Breast epithelium (tissue), 4 donors: ENCODE measurements at places on chromosomes 4 and X. TPM values are rescaled to one million over a fixed set of nuclear protein-coding genes. Genes with fewer than 3 reads are reported as not detected.

Gene HPGDS
- 7.5 TPM for total RNA-seq

Gene GPR78
- total RNA-seq = 0.15 TPM

Gene MBNL3
- 42.6 TPM for total RNA-seq

Gene KCNE5
- total RNA-seq = 1.4 TPM

Gene P2RY8
- 1.3 TPM for total RNA-seq

Gene PLCXD1
- total RNA-seq = 15.5 TPM

Gene SMARCA1
- 33.4 TPM for total RNA-seq

DNA sequence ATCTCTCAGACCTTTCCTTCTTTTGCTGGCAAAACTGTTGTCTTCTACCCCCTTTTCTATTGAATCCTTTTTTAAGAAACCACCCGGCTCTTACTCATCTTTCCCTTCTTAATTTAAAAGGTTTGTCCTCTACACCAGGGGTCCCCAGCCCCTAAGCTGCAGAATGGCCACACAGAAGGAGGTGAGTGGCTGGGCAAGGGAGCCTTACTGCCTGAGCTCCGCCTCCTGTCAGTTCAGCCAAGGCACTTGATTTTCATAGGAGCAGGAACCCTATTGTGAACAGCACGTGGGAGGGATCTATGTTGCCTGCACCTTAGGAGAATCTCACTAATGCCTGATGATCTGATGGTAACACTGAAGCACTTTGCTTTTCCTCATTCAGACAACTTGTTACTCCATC, 726.3 kb upstream of the INTU start:
- no peak for DNase-seq

- DNase-seq = no peak
Observed at GRCh38 chr4:7540654-7541413, 106.1 kb upstream of the PSAPL1 start.

GRCh38 chr4:125235971-125236370, 78.8 kb upstream of the FAT4 start:
- DNase-seq = no peak

DNA sequence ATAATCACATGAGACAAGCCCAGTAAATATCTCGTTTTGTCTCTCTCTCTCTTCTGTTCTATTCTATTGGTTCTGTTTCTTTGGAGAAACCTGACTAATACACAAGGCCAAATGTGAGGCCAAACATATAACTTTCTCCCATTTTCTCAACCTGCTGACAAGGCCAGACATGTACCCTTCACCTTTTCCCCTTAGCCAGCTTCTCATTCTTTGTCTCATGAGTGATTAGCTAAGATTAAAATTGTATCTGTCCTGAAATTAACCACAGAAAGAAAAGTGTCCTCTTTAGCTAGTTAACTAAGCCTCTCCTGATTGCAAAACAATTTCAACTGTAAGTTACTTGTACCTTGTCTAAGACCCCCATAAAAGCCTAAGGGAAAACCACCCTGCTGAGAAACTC, 18.5 kb upstream of the ADGRA3 start:
- DNase-seq = no peak

- no peak for DNase-seq
Observed at GRCh38 chrX:113384628-113385027, 544.0 kb upstream of the AMOT start.

DNA sequence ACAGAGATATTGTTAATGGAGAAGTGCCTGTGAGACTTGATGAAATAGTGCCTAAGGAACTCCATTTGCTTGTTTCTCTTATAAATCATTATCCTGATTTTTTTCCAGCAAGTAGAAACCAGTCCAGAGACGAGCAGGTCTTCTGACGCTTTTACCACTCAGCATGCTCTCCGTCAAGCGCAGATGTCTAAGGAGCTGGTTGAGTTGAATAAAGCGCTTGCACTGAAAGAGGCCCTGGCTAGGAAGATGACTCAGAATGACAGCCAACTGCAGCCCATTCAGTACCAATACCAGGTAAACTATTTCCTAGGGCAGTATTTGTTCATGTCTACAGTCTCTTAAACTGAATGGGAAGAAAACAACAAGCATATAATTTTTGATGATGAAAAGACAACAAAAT, 63.6 kb downstream of the KIF4A start:
- no peak for DNase-seq

- no peak for DNase-seq
Observed at GRCh38 chrX:15215366-15215765, 54.5 kb downstream of the ASB9 start.

- no peak for DNase-seq
Observed at GRCh38 chr4:102761296-102761701, 531 bp upstream of the MANBA start.

DNA sequence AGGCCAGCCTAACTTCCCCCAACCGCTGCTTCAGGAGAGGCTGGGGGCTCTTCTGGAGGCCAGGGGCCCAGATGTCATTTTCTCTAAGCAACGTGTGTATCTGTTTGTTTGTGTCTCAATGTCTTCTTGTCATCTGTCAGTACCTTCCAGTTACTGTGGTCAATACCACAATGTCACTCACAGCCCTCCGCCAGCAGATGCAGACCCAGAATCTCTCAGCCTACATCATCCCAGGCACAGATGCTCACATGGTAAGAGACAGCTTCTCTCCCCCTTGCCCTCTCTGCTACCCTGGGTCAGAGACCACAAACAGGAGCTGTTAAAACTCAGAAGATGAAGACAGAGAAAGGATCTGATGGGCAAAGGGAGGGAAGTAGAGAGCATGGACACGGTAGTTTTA, 5.0 kb downstream of the XPNPEP2 start:
- no peak for DNase-seq

GRCh38 chr4:119833611-119834010, 205.0 kb upstream of the PDE5A start:
- no peak for DNase-seq

DNA sequence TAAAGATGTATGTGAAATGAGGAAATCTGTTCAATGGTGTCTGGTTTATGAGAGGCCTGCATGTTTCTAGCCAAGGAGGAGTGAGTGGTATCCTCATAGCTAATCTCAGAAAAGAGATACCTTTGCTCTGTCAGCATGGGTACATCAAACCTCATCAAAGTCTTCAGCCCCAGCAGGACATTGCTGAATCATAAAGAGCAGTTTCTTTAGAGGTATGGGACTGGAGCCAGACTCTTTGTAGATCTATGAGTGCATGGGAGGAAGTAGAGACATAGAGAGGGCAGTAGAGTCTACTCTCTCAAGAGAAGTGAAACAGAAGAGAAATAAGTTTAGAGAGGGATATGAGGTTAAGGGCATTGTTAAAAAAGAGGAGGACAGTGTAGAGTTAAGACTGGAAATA, 1950.9 kb downstream of the ARAP2 start:
- DNase-seq = no peak

DNA sequence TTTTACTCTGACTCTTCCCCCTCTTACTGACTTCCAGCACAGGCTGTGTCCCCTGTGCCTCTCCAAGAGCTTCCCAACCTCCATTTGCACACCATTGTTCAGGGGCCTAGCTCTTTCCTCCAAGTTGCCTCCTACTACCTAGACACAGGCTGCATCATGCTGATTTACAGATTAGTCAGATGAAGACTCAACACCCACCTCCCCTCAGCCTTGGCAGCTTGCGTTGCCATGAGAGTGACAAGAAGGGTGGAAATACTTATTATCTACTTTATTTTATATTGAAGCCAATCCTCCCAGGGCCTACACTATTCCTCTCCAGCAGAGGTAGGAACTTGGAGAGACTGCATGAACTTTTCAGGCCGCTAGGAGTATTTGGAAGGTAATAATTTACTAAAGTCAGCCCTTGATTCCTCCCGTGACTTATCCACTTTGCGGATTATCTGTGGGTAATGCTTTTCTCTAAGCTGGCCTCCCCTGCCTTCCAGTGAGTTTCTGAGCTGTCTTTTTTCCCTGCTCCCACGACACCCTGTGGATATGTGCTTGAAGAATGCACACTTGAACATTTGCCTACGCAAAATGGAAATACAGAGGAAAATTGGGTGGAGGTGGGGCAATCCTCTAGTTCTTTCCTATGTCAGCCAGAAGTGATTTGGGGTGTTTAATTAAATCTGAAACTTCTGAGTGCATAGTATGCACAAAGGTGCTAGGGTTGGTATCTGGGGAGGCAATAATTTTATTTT, 74.1 kb upstream of the TMEM164 start:
- no peak for DNase-seq

GRCh38 chr4:101846550-101846949, 56.0 kb downstream of the BANK1 start:
- no peak for DNase-seq
